ENCODE measurements at places on chromosomes 1 and 21.

DNA sequence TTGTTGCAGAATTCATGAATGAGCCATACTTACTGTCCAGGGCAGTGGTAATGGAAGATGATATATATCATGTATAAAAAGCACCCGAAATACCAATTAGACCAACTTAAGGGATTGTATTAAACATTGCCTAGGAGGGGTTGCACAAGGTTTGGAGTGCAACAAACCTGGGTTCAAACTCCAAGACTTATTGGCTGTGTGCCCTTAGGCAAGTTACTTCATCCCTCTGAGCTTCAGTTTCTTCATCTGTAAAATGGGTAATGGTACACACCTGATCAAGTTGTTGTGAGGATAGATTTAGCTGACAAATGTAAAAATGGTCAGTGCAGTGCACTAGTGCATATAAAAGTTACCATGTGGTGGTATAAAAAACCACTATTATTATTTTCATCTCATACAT lies 9.8 kb upstream of the PPP1R15B start:
- no peak for DNase-seq

DNA sequence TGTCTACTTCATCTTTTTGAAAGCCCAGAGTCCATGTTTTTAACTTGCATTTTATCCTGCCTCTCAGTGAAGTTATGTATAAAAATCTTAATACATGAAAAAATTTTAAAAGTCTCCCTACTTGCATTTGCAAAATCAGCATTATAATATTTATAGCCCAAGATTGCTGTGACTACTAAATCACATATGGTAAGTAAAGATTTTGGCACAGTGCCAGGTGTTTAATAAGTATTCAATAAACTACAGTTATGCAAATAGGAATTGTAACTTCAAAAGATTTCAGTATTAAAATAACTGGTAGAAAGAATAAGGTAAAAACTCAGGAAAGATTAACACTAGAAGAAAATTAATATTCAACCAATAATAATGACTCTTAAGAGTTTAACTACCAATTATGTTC lies 641.7 kb downstream of the LRRIQ3 start:
- no peak for DNase-seq

DNA sequence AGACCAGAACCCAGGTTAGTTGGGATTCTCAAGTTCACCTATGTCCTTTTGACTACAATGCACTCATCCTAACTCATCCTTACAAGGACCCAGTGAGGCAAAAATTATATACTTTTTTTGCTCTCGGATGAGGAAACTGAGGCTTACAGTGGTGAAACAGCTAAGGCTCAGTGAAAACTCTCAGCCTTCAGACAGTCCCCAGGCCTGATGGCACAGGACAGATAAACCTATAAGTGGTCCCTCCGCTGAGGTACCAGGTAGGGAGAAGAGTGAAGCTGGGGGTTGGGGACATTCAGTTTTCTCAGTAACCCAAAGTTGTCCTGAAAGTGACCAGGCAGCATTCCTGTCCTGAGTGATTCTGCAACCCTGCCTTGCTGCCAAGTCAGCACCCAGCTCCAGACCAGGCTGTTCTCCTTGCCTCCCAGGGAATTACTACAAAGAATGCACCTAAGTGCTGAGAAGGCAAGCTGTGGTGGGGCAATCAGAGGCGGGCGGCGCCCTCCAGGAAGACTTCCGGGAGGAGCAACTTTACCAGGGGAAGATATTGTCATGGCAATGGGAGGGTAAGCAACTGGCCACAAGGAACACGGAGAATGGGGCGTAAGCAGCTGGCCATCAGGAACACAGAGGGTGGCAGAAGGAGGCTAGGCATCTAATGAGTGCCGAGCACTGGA lies 4.6 kb downstream of the TENT5B start:
- no peak for DNase-seq

GRCh38 chr1:183241471-183241870 lies 55.4 kb downstream of the LAMC2 start:
- DNase-seq: no peak

- DNase-seq: no peak
Observed at GRCh38 chr1:59446257-59446901, 149.5 kb downstream of the FGGY start.

DNA sequence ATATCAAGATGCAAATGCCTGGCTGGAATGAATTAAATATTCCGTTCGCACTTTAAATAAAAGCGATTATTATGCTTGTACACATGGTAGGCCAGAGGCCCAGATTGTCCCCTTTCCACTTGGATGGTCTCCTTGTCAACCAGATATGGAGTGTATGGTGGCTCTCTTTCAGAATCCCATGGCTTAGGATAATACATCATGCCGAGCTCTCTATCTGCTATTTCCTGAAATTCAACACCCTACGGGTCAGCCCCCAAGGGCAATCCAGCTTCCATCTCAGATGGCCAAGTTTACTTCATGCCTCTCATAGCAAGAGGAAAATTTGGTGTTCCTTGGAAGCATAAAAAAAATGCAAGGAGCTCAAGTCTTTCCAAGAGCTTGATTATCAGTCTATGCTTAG lies 25.4 kb upstream of the FMO1 start:
- no peak for DNase-seq

DNA sequence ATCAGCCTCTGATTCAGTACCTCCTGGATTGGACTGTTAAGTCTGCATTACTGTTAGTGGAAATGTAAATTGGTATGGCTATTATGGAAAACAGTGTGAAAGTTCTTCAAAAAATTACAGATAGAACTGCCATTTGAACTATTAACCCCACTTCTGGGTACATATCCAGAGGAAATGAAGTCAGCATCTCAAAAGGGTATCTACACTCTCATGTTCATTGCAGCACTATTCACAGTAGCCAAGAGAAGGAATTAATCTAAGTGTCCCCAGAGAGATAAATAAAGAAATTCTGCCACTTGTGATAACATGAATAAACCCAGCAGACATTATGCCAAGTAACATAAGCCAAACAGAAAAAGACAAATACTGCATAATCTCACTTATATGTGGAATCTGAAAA lies 676.0 kb downstream of the PLA2G4A start:
- no peak for DNase-seq

DNA sequence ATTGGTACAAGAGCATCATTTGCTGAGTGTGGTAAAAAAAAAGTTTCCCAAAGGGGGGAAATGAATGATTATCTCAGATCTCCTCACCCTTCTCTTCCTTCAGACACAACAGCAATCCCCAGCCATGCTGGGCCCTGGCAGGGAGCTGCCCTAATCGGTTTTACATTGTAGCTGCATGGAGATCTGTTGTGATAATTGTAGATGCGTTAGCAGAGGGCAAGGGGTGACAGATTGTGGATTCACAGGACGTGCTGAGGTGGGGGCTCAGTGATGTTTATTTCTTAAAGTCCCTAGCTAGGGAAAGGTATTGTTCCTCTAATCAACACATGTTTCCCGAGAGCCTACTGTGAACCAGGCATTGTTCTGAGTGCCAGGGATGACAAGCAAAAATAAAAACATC lies 304.1 kb downstream of the PBX1 start:
- no peak for DNase-seq

DNA sequence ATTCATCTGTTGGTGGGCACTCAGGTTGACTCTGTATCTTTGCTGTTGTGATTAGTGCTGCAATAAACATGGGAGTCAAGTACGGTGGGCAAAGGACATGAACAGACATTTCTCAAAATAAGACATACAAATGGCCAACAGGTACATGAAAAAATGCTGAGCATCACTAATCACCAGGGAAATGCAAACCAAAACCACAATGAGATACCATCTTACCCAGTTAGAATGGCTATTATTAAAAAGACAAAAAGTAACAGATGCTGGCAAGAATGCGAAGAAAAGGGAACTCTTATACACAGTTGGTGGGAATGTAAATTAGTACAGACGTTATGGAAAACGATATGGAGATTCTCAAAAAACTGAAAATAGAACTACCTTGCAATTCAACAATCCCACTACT lies 98.9 kb downstream of the TMEM53 start:
- no peak for DNase-seq

DNA sequence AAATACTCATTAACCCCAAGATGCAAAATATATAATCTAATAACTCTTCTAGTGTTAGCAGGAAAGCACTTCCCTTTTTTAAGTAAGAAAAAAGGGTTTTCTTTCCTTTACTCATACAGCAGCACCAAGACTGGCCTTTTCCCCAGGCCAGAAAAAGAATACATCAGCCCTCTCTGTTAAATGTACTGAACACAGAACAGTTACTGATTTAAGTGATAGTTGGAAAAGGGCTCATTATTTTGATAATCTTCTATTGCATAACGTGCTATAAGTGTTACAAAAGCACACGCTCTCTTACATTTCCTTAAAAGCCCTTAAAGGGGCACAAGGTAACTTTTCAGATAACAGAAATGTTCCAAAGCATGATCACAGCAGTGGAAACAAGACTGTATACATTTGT lies 142.9 kb downstream of the TIAM1 start:
- DNase-seq: no peak

DNA sequence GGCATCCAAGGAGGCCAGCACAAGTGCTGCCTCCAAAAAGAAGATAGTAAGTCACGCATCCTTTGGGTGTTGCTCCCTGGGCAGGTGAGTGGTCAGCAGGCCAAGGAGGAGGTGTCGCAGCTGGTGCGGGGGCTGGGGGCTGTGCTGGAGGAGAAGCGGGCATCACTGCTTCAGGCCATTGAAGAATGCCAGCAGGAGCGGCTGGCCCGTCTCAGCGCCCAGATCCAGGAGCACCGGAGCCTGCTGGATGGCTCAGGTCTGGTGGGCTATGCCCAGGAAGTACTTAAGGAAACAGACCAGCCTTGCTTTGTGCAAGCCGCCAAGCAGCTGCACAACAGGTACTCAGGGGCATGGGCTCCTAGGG lies 4.3 kb downstream of the TRIM46 start:
- no peak for DNase-seq

DNA sequence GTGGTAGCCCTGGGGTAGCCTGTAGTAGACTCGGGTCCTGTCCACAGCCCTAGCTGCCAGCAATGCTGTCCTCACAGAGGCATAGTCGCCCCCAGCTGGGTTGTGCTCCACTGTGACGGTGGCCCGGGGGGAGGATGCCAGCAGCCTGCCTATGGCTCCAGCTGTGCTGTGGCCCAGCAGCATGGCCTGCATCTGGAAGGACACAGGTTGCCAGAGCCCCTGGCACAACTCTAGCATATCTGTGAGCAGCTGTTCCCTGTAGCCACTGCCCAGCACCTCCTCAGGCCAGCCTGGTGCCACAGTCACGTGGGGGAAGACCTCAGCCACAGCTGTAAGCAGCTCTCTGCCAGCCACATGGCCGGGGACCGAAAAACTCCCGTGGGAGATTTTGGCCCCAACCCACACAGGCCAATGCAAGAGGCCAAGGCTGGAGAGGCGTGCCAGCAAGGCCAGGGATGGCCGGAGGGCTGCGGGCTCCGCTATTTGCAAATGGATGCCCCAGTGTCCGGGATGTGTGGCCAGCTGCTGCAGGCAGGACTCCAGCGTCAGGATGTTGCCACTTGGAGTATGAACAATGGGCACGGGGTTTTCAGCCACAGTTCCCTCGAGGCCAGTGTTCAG lies 13.9 kb downstream of the FAM151A start:
- no peak for DNase-seq

- no peak for DNase-seq
Observed at GRCh38 chr21:44450402-44450801, 4.9 kb upstream of the LRRC3 start.

DNA sequence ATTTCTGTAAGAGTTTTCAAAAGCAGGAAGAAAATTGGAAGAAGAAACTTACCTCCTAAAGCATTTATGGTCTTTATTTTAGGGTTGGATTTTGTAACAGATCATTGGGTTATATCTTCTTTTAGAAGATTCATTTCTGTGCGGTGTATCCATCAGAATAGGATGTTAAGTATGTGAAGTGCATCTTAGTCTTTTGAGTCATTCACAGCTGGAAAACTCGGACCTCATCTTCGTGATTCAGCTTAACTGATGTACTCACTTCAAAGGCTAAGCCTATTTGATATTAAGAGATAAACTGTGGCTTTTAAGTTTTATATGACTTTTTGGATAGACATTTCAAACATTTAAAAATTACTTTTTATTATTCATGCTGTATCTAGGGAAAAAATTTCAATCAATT lies 56.3 kb downstream of the GIPC2 start:
- no peak for DNase-seq

DNA sequence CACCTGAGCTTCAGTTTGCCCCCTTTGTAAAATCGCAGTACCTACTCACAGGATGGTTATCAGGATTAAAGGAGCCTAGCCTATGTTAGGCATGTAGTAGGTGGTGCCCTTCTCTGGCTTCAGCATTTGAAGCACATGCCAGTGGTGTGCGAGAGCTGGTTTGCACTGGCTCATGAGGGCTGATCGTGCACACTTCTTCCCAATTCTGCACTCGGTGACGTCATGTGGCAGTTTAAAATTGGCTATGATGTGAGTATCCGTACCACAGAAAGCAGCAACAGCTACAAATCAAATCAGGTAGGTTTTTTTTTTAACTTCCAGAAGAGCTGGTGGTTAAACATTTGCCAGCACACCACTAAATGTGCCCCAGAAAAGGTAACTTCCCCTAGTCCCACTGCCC lies 13.5 kb downstream of the FOXO6 start:
- no peak for DNase-seq

DNA sequence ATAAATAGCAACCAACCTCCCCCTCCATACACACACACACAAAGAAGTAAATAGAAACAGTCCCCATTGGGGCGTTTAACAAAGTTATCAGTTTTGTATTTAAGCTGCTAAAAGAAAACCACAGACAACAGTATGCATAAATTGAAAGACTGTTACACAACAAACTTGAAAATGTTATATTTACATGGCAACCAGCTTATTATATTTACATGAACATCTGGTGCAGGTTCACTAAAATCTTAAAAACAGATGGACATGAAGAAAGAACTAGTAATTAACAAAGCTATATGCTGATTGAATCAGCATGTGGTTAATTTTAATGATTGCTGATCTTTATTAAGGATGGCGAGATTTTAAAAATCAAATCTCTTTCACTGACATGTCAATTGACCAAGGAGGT lies 384.7 kb downstream of the LRRIQ3 start:
- DNase-seq: no peak

DNA sequence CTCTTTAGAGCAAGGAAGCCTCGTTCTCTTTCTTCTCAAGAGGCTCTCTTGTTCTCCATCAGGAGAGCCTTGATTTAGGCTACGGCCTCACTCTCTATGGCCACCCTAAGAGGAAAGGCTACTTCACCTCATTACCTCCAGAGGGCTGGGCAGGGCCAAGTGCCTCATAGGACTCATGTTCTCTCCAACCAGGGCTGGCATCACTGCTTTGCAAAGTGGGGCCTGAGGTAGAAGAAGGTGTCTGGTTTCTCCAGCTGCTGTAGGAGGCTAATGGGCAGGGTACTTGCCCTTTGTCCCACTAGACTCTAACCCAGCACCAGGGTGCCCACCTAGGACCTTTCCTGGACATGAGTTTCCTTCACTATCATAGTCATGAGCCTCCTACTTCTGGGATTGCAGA lies 2.1 kb upstream of the ATXN7L2 start:
- DNase-seq: no peak
